ENCODE measurements at places on chromosomes 12 and 14.
A peak's percentile ranks its signal among the peaks of the same experiment; 100 is the strongest.

DNA sequence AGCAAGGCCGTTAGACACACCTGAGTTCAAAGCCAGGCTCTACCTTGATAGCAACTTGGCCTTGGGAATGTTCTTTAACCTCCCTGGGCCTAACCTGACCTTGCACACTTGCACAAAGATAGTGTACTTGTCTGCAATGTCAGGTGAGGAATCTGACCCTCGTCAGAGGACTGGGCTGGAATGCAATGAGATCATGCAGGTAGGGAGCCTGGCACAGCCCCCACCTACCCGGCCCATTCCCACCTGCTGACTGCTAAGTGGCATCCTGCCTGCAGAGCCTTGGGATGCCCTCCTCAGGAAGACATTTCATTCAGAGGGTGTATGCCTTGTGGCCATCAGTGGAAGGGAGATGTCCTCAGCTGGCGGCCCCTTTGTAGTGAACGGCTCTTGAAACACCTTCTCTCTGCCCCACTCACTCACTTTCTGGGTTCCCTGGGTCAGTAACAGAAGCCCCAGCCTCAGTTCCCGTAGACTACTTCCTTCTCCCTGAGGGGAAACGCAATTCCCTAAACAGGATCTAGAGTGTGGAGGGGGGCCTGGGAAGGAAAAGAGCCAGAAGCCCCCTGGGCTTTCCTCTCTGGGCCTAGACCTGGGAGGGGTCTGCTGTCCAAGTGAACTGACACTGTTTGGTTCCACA, 68.0 kb upstream of the DICER1 start:
- no peak for DNase-seq

DNA sequence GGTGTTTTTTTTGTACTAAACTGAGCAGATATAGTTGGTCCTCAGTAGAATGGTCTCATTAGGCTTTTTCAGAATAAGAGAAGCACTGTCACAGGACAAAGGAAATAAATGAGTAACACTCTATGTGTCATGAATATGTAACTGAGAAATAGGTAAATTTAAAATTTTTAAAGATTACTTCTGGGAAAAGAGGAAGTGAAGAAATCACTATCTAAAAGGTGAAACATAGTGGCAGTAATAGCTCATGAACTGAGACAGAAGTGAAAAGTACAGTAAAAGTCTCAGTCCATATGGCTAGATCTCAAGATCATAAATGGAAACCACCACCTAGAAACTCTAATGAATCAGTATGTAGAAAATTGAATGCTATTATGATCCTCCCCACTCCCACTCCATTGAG, 89.3 kb upstream of the TTC7B start:
- no peak for DNase-seq

DNA sequence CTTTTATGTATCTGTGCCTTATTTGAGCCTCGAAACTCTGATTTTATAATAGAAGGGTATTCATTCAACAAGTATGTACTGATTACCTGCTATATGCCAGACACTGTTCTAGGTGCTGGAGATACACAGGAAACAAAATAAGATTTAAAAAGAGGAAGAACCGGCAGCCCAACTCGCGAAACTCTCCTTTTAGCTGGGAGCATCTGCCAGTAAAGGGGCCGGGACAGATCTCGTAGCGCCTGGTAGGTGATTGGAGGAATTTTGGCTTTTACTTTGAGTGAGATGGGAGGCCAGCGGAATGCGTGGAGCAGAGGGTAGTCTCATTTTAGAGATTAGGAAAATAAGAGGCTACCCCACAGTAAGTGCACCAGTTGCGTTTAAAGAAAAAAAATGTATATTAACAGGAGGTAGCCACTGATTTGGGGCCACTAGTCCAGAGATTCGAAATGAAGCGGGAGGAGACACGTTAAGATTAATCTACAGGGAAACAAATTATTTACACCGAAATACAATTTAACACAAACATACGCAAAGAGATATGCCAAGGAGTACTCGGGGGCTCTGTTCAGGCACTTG, 520 bp upstream of the MON2 start:
- no peak for DNase-seq

- peak; percentile 94 for DNase-seq
These were observed 4.3 kb downstream of the MFAP5 start for GRCh38 chr12:8658346-8658745.

- DNase-seq = no peak
These were observed 64.1 kb downstream of the KIF26A start for GRCh38 chr14:104202259-104203070.

Measured in astrocyte of the cerebellum (primary cell).